NCI-H526 treated with DMSO at 0.1 percent for 48 hours (cell line): ENCODE measurements at places on chromosomes 16 and 17.

- no peak for DNase-seq
Observed at GRCh38 chr16:57503366-57503765, 17.1 kb upstream of the DOK4 start.

- peak; percentile 66 for DNase-seq
Observed at GRCh38 chr17:2786176-2786881, 9.9 kb upstream of the RAP1GAP2 start.

GRCh38 chr16:28482026-28482425 lies 9.8 kb downstream of the CLN3 start:
- no peak for DNase-seq

DNA sequence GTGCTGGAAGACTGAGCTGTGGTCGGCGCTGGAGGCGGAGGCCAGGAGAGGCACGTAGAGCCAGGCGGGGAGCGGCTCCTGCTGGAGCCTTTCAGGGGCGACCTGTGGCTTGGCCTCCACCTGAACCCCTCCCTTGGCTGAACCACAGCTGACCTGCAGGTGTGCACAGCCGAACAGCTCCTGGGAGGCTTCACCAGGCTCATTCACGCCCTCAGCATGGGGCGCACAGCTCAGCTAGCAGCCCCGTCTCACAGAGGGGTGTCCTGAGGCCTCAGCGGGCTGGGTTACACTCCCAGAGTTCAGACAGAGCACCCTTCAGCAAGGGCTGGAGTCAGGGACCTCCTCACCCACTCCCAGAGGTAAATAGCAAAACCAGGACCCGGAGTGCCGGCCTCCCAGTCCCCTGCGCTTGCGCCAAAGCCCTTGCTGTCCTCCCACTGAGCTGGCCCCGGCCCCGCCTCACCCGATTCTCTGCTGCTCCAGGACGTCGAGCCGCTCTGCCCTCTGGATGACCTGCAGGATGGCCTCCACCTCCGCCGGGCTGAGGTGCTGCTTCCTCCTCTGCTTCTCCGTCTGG lies 31.7 kb downstream of the RPH3AL start:
- no peak for DNase-seq

DNA sequence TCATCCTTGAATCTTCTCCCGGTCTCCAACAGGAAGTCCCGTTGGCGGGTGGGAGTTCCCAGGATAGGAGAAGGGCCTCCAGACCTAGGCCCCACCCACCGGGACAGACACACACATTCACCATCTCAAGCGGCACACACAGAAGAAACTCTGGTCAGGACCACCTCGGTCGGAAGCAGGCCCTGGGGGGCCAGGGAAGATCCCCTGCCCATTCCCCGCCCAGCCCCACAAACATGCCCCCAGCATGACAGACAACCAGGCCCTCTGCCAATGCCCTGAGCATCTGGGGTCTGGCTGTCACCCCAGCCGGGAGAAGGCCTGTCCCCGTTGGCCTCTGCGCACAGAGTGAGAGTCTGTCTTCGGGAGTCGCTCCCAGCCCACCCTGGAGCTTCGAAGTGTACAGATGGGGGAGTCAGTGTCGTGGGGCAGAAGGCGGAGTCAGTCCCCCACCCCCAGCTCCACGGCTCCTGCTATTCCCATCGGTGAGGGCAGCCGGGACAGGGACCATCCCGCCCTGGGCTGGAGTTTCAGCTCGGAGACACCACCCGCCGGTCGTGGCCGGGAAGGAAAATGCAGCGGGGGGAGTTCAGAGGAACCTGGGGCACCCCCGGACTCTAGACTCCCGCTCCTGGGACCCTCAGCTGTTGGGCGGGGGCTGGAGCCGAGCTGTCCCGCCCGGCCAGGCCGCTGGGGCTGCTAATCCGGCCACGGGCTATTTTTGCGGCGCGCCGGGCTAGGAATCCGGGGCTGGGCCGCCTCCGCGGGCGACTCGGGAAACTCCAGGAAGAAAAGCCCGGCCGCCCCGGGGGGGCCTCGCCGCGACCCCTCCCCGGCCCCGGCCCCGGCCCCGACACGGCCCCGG lies 660 bp downstream of the RHBDF1 start:
- peak; percentile 25 for DNase-seq

DNA sequence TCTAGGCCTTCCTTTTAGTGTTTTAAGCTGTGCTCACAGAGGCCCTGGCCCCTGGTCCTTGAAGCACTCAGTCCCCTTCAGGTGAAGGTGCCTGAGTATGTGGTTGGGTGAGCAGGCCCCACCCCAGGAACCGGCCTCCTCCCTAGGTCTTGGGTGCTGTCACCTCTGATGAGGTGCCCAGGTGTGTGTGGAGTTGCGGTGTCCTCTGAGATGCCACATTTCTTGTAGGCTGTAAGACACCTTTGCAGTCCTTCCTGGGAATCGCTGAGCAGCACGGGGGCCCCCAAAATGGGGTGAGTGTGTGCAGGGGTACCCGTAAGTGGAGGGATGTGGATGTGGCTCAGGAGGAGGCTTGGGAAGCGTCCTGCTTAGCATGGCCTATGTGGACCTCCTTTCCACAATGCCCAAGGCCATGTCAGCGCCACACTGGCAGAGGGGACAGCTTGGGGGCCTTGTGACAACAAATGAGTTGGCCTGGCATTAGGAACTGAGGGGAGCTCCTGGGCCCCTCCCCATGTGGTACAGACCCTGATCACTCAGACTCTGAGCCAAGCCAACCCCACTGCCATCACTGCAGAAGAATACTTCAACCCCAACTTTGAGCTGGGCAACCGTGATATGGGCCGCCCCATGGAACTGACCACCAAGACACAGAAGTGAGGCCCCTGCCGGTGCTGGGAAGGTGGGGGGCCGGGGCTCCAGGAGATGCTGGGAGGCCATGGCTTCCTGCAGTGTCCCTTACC lies 11.2 kb downstream of the CORO6 start:
- DNase-seq, result no peak

DNA sequence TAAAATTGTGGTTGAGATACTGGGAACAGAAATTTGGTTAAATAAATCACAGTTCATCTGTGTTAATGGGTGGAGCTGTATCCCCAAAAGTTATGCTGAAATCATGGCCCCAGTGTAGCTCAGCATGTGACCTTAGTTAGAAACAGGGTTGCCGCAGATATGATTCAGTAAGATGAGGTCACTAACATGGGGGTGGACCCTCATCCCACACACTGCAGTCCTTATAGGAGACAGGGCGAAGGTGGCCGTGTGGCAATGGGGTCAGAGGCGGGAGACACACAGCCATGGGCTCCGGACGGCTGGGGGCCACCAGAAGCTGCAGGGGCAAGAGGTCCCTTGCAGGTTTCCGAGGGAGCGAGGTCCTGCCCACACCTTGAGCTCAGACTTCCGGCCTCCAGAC lies 10.7 kb downstream of the GALNS start:
- no peak for DNase-seq

DNA sequence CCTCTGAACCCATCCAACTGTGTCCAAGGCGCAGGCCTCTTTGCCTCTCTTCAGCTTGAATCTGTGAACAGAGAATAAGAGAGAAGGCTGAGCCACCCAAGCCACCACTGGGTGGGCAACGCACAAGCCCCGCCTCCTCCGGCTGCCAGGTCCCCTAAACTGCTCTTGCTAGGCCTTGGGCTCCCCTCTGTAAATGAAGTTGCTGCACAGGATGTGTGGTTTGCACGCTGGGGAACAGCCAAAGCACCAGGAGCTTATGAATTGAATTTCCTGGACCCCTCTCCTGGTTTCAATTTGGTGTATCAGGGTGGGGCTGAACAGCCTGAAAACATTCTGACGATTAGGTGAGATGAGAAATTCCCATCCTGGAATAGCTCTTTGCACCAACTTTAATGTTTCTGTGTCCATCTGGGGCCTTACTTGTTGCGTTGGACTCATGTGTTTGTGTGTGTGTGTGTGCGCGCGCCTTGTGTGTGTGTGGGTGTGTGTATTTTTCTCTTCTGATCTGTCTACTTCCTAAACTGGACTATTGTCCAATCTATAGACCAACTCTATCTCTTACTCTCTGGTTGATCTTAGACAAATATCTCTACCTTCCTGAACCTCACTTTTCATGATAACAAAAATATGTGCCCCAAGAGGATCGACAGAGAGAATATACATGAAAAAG lies 2.3 kb downstream of the CCL1 start:
- no peak for DNase-seq

GRCh38 chr16:47866423-47866822 lies 289.4 kb downstream of the ABCC12 start:
- DNase-seq, result no peak

DNA sequence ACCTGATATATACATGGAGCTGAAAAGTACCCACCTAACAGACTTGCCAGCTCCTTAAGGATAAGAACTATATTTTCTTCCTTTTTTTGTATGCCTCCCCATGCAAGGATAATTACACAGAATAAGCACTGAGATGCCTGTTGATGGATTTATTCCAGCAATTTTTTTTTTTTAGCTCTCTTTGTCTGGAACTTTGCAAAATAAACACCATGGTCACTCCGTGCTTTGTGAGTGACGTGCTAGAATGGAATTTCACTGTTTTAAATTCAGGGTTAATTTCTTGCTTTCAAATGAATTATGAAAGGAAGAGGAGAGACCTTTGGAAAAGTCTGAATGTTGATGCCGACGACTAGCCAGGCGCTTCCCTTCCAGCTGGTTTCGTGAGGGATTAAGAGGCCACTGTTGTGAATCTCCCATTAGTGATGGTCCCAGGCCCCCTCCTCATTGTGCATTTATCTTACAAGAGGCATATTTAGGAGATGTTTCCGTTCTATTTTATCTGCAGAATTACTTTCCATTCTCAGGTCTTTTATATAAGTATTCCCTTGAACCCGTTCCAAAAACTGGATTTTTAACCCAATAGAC lies 529.1 kb downstream of the WWOX start:
- no peak for DNase-seq

GRCh38 chr17:67107171-67107570 lies 62.8 kb downstream of the CACNG1 start:
- no peak for DNase-seq
